ENCODE measurements at places on chromosomes 3 and 15. TPM values are rescaled to one million over a fixed set of nuclear protein-coding genes. Genes with fewer than 3 reads are reported as not detected.
A peak's percentile ranks its signal among the peaks of the same experiment; 100 is the strongest.

Gene TGM5
- total RNA-seq: 0.61 TPM

Gene CHRNA3
- not detected for total RNA-seq

Gene DZIP1L
- total RNA-seq: not detected

DNA sequence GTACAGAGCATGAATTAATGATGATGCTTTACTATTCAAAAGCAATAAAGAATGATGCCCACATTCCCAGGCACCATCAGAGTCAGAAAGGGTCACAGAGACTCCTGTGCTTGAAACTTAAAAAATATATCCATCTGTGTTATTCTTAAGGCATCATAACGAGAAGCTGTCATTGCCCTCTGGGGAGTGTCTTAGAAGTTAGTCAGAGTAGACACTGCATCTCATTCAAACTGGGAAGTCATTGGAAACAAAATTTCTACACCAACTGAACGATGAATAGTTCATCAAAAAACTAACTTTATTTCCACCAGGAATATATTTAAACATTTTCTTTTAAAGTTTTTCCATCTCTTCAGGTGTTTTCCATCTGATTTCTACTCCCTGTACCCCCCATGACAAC lies 122.9 kb downstream of the RFTN1 start:
- no peak for ATAC-seq

DNA sequence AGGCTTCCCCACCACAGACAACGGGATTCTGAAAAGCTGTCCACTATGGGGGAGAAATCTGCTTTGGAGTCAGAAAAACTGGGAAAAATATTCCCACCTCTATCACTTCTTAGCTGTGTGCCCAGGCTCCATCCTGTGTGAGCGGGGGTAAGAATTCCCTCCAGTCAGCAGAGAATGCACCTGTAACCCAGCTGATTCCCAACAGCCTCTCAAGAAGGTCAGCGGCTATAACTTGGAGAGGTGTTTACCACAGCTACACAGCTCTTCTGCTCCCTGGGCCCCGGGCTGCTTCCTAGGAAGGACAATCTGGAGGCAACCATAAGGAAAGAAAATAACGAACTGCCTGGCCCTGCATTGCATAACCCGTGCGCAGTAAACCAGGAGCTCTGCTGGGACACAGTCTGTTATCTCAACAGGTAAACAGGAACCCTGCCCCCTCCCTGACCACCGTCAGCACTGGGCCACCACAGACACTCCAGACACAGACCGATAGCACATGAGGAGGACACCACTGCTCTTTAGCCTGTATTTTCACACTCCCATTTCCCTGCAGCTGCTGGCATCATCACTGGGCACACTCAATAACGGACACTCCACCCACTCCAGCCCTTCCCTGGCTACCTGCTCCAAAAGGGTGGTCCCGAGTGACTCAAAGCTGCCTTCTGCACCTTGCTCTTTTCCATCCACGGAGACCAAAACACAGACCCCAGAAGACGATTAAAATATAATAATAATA lies 2.1 kb downstream of the RAB43 start:
- ATAC-seq: peak; percentile 3

DNA sequence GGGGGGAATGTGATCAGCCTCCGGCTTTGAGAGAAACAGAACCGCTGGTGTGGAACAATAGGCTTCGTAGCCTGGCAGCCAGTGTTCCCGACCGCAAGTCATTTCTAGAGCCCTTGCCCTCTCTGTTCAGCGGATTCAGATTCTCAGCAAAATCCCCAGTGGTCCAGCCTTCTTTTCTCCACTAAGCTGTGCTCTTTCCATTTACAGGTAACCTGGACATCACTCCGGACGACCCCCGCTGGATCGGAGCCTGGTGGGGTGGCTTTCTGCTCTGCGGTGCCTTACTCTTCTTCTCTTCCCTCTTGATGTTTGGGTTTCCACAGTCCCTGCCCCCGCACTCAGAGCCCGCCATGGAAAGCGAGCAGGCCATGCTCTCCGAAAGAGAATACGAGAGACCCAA lies 250.6 kb downstream of the SLCO3A1 start:
- no peak for ATAC-seq

DNA sequence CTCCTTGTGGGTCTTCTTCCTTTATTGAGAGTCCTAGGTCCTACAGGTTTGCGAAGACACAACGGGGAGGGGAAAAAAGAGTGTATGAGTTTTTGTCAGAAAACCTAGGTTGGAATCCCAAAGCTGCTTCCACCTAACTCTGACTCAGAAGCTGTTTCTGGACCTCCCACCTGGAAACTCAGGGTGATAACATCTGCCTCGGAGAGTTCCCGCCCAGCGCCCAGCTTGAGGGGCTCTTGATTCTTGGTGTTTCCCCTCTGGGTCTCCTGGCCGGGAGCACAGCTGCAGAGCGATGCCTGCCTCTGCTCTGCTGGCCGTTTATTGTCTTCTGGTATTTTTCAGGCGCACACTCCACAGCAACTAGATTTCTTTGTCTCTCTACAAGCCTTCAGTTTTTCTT lies 52.9 kb upstream of the MYZAP start:
- ATAC-seq: no peak

DNA sequence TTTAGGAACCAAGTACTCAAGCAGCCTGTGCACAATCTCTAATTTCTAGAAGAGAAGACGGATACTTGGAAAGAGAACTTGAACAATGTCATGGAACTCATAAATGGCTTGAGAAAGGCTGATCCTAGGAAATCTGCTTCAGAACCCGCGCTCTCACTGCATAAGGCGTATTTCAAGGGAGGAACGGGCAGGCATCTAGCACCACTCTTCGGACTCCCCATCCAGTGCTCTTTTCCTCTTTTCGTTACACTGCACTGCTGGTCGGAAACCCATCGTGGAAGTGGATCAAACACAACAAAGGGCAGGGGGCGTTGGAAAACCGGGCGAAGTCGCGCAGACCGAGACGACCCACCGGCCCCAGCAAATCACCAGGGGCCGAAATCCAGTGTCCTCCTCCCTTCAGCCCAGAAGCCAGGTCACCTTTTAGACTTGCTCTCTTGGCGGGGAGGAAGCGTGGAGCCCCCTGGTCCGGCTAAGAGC lies 539 bp upstream of the TLNRD1 start:
- ATAC-seq: no peak

GRCh38 chr3:159764490-159765029 lies 224.1 kb upstream of the IL12A start:
- ATAC-seq: no peak

DNA sequence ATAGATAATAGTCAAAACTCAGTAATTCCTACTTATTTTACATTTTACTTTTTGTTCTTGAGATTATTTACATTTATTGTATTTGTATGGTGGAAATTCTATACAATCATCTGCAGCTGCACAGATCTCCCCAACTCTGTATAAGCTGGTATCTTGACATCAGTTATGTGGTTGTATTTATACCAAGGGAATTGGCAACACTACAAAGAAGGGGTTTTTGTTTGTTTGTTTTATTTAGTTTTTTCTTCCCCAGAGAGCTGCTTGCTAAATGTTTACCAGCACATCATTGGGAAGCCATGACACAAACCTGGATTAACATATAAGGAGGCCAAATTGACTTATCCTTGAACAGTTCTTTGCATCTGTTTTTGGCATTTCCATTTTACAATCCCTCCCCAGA lies 389.2 kb upstream of the KCNMB2 start:
- ATAC-seq: no peak

- ATAC-seq: peak; percentile 5
Observed at GRCh38 chr15:44729408-44730127, 6.8 kb upstream of the TRIM69 start.

DNA sequence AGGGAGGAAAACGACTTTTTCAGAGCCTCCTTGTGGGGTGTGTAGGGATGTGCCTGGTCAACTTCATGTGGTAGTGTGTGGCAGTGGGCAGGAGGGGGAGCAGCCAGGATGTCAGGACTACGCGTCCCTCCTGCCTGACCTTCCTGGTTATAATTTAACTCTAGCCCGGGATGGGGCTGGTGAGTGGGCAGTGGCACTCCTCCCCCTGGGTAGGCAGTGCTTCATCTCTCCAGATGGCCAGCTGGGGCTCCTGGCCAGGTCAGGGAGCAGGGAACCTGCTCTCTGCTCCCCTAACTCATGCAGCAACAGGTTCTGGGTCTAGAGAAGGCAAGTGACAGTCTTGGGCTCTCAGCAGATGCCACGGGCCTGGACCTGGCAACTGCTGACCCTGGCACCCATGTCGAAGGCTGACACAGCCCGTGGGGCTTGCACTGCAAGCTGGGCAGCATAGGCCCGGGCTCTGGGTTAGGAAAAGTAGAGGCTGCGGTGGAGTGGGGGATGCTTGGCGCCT lies 2.6 kb downstream of the ITIH4 start:
- ATAC-seq: no peak

GRCh38 chr15:52783929-52784798 lies 6.0 kb downstream of the ONECUT1 start:
- ATAC-seq: peak; percentile 21

- no peak for ATAC-seq
Observed at GRCh38 chr3:189204167-189204866, 32.5 kb downstream of the TPRG1 start.

DNA sequence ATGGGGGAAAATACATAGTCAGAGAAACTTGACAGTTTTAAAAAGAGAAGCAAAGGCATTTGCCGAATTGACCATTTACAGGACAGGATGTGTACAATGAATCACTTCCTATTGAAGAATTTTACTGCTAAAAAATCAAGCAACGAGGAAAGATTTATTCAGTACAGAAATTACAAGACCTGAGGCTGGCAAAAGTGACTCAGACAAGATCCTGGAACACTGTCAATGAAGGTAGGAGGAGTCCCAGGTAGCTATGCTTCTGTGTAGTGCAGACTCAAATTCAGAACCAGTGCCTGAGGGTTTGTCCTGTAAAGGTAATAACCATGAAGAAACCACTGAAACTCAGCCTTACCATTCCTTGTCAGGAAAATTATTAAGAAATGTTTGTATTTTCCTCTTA lies 120.9 kb downstream of the ZMAT3 start:
- peak; percentile 90 for ATAC-seq

DNA sequence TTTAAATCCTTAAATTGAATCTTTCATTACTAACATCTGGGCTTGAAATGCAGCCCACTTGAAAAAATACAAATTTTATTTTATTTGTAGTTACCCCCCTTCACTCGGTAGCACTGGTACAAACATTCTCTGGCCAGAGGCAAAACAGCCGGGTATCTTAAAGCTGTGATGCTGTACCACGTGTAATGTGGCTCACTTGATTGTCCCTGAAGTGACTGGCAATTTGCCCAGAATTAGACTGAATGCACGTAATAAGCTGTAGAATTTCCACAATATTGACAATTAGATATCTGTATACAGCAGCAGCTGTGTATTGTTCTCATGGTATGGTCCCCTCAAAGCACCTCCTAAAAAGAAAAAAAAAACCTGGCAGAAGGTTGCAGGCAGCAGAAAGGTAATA lies 192.8 kb upstream of the TBC1D5 start:
- ATAC-seq: no peak

GRCh38 chr3:45683417-45684326 lies 5.5 kb upstream of the SACM1L start:
- no peak for ATAC-seq

DNA sequence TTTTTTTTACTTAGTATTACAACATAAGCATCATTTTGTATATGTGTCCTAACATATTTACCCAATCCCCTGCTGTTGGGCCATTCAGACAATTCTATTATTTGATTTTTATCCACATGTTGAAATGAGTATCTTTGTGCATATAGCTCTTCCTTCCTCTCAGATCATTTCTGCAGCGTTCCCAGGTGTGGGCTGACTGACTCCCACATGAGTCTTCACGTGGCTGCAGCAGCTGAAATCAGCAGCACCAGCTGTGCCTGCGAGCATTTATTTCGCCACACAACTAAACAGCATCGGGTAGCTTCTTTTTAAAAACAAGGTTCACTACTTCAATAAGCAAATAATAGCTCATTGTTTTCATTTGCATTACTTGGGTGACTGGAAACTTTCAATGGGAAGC lies 44.5 kb upstream of the PDE8A start:
- no peak for ATAC-seq

Data from activated T-helper 17 cell treated with anti-CD3 and anti-CD28 coated beads, Interleukin-2, amount 50 U/mL, for 72 hours (primary cell).